ENCODE measurements at places on chromosomes 7 and 10. TPM values are rescaled to one million over a fixed set of nuclear protein-coding genes. Genes with fewer than 3 reads are reported as not detected.

DNA sequence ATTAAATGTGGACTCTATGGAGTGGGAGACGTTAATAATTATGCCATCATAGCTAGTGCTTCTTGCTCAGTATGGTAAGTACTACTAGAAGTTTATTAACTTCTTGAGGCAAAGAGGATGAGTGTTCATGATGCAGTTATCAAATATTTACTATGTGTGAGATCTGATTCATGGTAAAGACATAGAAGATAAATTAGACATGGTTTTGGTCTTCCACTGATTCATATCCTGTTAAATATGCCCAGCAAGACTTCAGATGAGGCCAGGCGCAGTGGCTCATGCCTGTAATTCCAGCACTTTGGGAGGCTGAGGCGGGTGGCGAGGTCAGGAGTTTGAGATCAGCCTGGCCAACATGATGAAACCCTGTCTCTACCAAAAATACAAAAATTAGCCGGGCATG lies 547.1 kb upstream of the ANKRD30A start:
- DNase-seq, result no peak

- no peak for DNase-seq
Observed at GRCh38 chr7:148972375-148972774, 55.9 kb downstream of the PDIA4 start.

Gene RAB19
- 0.37 TPM for total RNA-seq

Gene HTR7
- not detected for total RNA-seq

DNA sequence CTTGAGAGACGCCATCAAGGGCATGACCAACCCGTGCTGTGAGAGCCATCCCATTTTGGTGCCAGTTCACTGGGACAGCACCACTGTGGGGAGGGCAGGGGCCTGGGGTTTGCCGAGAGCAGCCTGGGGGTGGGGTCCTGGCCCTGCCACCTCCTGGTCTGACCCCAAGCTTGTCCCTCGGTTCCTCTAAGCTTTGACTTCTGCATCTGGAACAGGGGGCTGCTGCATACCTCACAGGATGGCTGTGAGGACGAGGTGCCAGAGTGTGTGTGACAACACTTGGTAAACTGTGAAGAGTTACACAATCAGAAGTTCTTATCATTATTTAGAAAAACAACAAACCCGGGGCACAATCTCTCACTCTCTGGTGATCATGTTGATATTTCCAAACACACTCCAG lies 89.9 kb downstream of the CRTAC1 start:
- no peak for DNase-seq

Measured in B cell (primary cell).